ENCODE measurements at places on chromosomes 7 and 10.

DNA sequence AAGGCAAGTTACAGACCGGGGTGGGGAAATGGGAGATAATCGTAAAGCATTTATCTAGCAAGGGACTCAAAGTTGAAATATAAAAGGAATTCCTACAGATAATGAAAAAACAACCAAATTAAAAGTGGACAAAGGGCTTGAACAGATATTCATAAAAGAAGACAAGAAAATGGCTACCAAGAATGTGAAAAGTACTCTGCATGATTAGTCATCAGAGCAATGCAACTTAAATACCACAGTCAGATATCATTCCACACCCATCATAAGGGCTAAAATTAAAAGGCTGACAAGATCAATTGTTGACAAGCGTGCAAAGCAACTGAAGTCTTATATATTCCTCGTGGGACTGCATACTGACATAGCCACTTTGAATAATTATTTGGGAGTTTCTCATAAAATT is 124.6 kb upstream of the RSU1 start:
- no peak for DNase-seq

GRCh38 chr10:132403511-132404168 is 6.6 kb downstream of the PWWP2B start:
- no peak for DNase-seq

- DNase-seq: no peak
These were observed 199.1 kb downstream of the FZD1 start for GRCh38 chr7:91463330-91463729.

DNA sequence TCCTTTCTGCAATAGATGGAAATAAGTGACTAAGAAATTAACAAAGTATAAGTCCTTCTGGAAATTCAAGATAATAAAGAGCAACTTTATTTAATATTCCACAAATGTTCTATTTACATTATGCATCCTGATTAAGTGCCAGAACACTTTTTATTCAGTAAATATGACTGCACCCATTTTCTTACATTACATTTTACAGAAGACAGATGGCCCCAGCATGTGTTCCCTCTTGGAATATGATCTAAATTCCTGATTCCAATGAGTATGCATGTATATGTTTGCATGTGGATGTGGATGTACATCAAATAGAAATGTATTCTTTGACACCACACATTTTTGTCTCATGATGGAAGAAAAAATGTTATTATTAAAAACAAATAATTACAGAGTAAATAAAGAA is 628.7 kb upstream of the SEMA3D start:
- DNase-seq: no peak

DNA sequence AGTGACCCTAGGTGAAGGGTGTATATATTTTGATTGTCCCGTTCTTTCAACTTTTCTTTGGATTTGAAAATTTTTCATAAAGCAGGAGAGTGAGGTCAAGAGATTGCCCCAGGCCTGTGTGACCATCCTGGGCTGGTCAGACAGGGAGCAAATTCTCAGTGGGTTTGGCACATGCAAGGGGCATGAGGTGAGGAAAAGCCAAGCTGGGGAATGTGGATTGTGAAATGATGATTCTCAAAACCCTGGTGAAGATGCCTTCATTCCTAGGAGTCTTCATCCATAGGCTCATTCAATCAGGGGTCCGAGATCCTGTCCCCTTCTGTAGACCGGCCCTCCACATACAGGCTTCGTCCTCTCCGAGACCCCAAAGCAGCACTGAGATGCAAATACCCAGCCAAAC is 27.0 kb upstream of the FAM170B start:
- DNase-seq: no peak

GRCh38 chr10:63965846-63966245 is 444.6 kb downstream of the REEP3 start:
- no peak for DNase-seq

DNA sequence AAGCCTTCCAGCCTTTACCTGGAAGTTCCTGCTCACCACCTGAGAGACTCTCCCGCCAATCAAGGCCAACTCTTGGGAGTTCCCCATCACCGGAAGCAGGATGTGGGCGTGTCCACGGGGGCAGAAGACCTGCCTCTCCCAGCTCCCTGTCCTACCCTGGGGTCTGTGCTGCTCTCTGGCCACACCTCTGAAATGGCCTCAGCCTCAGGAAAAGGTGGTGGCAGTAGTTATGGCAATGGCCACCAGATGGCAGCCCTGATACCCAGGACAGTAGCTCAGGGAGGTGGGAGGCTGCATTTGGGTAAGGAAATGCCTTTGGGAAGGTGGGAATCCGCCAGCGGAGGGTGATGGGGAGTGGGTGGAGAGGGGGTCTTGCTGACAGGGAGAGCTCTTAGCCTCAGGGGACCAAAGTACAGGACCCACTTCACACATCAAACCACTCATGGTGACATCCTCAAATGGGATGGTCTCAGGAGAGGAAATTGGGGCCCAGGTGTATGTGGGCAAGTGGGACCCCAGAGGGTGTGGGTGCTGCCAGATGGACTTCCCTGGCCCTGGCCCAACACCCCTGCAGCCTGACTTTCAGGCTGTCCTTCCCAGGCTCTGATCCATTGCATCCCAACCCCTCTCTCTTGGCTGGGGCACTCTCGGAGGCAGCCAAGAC is 33.9 kb downstream of the KAZALD1 start:
- DNase-seq: peak; percentile 43

DNA sequence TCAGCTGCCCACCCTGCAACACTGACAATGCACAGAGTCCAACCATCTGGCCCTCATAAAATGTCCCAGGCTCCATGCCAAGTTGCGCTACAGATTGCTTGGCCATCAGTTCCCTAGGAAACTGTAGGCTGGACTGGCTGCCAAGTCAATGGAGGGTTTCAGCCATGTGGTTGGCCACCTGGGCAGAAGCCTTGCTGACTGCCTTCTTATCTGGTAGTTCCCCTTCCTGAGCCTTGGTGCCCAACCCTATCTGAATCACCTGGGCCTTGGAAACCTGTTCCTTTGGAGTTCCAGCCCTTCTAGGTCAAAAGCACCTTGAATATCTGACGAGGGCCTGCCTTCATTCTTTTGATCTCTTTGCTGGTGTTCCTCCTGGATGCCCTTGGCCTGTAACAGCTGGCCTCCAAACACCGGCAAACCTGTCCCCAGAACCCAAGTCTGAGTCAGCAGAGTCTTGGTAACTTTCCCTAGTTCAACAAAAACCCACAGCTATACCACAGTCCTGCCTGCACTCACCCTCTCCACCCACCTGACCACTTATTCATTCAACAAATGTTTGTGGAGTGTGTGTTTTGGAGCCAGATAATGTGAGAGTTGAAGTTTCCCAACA is 37.4 kb upstream of the KDM7A start:
- no peak for DNase-seq

- DNase-seq: no peak
These were observed 55.5 kb upstream of the ODAD2 start for GRCh38 chr10:28054228-28054860.

GRCh38 chr7:81402227-81402626 is 367.6 kb downstream of the HGF start:
- no peak for DNase-seq

DNA sequence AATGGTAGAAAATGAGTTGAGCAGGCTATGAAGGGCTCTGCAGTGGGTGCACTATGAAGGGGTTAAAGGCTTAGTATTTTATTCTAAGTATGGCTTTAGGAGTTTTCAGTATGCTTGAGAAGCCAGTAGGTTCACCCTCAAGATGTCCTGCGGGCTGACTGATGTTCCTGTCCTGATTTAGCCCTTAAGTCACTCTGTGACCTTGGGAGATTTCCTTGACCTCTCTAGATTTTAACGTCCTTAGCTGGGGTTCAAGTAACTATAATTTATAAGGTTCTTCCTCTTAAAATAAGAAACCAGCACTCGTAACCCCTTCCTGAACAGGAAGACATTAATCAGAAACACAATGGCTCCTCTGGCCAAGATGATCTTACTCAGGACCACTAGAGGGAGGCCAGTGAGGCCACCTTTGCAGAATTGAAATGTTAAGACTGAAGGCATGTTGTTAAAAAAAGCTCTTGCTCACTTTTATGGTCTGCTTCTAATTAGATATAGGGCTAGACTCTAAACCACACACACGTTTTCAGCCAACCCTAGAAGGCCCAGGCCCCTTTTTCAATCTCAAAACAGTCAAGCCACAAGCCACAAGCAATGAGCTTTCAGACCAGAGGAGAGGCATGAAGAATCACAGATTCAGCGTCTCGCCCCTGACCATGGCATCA is 41.9 kb downstream of the CDK1 start:
- DNase-seq: no peak

GRCh38 chr10:91980319-91980718 is 56.7 kb downstream of the BTAF1 start:
- DNase-seq: no peak

DNA sequence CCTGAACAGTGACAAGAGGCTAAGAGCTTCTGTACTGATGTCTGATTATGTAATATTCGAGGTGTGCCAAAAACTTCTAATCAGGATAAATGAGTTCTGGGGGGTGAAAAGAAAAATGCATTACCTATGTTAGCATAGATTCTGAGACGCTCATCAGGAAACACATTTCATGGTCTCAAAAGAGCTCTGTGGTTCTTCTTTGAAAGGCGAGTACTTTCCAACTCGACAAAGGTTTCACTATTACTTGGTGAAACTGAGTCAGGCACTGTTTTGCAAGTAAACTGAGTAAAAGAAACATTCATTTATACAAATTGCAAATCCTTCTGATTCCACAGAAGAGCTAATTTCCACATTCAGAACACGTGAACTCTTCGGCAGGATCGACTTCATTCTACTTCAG is 523.2 kb downstream of the GATA3 start:
- DNase-seq: no peak

DNA sequence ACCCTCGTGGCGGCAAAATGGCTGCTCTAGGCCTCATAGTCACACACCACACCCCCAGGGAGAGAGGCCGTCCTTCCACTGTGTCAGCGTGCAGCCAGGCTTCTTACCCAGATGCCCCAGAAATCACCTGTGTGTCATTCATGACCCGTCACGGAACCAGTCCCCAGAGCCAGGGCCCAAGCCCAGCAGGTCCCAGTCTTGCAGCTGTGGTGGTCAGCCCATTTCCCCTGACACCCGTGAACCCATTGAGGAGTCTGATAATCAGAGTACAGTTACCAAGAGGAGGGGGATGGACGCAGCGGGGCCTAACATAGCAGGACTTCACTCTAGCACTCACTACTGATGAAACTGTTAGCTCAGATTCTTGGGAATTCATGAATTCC is 112.1 kb downstream of the ACTR3B start:
- no peak for DNase-seq

GRCh38 chr10:101091546-101092290 is 29.9 kb downstream of the KAZALD1 start:
- no peak for DNase-seq

DNA sequence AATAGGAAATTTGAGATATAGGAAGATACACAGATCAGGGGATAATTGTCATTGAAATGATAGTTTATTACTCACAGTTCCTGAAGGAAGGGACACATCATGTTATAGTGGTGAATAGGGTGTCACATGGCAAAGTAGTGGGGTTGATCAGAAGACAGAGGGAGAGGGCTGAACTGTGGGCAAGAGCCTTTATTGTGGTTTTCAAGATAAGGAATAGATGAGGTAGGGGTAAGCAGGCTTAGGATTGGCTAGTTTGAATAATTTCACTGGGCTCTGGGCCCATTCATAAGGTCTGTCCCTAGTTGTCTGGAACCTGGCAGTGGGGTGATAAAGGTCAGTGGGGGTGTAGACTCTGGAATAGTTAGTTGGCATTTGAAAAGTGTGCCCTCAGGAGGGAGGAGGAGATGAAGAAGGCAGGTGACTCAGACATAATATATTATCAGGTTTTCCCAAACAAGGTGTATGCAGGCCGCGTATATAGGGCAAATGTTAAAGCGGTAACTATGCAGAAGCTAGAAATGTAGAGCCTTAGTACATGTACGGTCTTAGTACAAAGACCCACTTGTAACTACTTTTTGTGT is 18.5 kb downstream of the FGL2 start:
- no peak for DNase-seq

- no peak for DNase-seq
These were observed 131.9 kb upstream of the PRR15 start for GRCh38 chr7:29431686-29432085.

DNA sequence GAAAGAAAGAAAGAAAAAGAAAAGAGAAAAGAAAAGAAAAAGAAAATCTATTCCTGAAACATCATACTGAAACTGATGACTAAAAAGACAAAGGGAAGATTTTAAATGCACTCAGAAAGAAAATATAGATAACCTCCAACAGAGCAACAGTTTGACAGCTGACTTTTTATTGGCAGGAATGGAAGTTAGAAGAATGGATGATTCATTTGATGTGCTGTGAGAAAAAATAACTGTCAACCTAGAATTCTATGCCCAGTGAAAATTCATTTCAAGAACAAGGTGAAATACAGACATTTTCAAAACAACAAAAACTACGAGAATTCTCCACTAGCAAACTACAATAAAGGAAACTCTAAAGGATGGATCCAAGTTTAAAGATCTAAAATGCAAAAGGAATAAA is 50.5 kb upstream of the HSPA12A start:
- DNase-seq: no peak

DNA sequence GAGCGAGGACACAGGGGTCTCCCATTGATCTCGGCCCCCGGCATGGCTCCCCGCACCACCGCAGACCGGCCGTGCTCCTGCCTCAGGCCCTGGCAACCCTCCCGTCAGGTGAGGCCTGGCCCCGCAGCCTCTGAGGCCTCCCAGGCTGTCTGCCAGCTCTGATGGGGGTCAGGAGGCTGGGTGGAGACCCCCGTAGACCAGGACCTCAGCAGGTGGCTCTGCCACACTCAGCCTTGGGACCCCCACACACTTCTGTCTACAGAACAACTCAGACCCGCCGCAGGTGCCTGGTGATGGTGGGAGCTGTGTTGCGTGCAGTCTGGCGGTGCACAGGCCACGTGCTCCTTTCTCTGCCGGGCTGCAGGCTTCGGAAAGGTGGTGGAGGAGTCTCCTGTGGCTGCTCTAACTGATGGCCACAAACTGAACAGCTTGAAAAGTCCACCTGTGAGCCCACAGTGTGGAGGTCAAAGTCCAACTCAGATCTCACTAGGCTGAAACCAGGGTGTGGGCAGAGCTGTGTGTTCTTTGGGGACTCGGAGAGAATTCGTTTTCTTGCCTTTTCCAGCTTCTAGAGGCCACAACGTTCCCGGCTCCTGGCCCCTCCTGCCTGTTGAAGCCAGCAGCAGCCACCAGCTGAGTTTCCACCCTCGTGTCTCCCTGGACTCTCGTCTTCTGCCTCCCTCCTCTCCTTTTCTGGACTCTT is 62.5 kb downstream of the PWWP2B start:
- no peak for DNase-seq

DNA sequence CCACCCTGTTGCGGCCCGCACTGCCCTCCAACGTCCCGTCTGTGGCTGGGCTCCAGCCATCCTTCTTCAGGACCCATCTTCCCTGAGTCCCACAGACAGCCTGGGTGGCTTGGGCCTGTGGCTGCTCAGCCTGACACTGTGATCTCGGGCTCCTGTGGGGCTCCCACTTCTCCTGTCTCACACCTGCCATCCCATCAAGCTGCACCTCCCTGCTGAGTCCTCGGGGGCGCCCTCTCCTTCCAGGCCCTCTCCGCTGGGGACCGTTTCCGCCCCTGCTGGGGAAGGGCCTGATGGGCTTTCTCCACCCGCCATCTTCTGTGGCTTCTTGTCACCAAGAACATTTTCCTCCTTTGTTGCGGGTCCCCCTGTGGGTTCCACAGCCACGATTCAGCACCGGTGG is 173.8 kb upstream of the PPP2R2D start:
- DNase-seq: no peak
